ENCODE measurements at places on chromosomes 7 and 10.

- DNase-seq = no peak
Observed at GRCh38 chr7:38147005-38147404, 31.0 kb upstream of the STARD3NL start.

GRCh38 chr7:152072421-152072820 is 46.9 kb downstream of the GALNT11 start:
- DNase-seq = no peak

DNA sequence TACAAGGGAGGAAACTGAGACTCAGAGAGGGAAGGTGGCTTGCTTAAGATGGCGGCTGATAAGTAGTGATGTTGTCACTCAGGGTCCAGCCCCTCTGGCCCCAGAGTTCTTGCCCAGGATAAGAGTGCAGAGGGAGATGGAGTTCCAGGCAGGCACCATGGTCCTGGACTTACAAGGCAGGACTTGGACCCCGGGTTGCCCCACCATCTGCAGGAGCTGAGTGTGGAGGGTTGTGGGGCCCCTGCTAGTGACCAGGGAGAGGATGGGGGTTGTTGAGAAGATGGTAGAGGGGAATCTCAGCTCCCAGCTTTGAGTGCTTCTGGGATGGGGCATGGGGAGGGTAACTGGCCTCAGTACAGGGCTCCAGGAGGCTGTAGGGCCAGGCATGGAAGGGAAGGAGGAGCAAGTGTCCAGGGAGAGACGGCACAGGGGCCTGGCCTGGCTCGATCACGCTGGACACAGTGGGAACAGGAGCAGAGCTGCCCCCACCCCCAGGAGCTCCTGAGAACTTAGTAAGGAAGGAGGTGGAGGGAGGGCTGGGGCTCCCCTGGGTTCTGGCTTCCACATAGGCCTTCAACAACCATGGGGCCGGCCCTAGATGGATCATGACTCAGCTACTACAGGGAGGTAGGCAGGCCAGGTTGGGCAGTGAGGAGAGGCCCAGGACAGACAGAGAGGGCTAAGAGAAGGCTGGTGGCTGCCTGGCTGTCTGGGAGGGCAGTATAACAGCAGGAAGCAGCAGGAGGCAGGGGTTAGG is 28.2 kb downstream of the PPIF start:
- DNase-seq = no peak

GRCh38 chr10:3043512-3044368 is 23.6 kb upstream of the PFKP start:
- peak; percentile 41 for DNase-seq

GRCh38 chr7:34772296-34772938 is 114.4 kb downstream of the NPSR1 start:
- no peak for DNase-seq

GRCh38 chr7:105649727-105650381 is 68.6 kb upstream of the EFCAB10 start:
- DNase-seq = no peak

- DNase-seq = no peak
Observed at GRCh38 chr10:132776821-132777220, 9.1 kb downstream of the NKX6-2 start.

DNA sequence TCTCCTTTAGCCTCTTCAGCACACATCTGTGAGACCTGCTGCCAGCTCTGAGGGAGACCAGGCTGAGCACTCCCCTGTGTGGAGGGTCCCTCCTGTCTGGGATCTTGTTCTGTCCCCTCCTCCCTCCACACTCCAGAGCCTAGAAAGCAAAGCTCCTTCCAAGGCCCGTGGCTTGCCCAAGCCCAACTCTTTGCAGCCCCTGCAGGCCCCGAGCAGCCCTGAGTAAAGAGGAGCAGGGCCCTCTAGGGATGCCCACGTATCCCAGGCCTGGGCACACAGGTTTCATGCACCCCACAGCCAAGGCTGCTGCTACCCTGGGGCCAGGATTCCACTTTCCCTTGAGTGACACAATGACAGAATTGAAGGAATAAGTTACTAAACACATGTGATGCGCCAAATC is 24.0 kb downstream of the COBL start:
- DNase-seq = no peak

DNA sequence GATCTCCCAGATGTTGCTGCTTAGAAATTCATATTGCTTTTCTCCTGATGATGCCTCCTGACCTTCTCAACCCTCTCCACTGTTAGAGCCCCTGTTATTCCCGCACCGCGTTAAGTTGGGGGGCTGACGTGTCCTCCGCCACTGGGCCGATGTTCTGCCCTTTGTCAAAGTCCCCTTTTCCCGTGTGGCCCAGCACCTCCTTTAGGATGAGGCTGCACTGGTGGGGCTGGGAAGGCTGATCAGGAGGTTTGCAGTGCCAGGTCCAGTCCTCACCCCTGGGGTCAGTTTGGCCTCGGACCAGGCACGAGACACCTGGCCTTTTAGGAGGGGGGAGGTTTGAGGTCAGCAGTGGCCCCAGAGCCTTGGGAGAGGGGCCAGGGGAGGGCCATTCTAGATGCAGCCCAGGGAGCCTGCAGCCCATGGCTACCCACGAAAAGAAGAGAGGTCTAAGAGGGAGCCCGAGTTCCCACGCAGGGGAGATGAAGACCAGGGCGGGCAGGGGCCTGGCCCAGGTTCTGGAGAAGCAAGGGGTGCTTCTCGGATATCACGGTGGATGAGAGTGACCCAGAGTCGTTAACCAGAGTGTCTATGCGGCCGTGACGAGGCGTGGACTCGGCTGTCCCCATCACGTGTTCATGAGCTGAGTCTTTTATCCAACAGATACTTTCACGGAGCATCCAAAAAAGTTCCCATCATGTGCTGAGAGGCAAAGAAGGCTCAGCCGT is 150.4 kb downstream of the DNAJB6 start:
- DNase-seq = no peak
